ENCODE measurements at places on chromosomes 7 and 10.

DNA sequence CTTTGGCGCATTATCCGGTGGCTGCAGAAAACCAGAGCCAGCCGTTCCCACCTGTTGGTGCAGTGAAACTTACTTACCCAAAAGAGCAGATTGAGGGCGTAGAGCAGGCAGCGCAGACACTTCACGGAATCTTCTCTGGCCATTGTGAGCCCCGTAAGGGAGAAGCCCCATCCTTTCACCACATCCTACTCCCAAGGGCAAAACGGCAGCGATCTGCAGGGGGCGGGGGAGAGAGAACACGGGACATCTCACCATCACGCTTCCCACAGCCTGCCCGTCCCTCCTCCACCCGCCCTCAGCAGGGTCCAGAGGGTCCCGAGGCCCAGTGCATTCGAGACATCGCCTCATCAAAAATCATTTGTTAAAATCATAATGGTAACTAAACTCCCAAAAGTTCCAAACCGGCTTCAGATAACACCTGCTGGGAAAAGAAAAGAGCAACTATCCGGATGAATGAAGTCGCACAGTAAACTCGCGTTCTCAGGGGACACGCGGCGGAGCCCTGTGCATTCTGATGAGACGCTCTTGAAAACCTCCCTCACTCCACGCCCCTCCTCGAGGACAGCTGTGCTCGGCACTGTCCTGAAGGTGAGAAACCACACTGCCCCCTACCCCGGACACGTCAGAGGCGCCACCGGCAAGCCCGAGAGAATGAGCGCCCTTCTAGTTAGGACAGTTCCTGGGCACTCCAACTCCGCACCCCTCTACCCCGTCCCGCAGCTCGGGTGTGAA, 1.2 kb downstream of the TSPAN12 start:
- DNase-seq = peak; percentile 75

- peak; percentile 4 for DNase-seq
Measured at GRCh38 chr10:43689618-43689954, 40.9 kb upstream of the ZNF32 start.

DNA sequence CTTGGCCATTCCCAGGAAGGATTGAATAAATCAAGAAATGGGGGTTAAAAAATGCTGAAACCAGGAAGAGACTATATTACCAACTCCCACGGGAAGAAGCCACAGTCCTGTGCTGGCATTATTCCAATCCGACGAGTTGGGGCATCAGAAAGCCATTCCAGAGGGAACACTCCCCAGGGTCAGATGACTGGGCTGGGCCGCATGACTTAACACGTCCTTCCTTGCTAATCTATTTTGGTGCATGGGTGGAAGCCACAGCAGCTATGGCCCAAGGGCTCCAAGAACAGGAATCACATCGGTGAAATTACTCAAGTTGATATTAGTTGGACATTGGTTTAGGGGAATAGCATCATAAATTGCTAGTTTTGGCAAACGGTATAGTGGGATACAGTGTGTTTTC, 592.9 kb upstream of the NRP1 start:
- no peak for DNase-seq

- no peak for DNase-seq
Measured at GRCh38 chr10:30625080-30625479, 4.5 kb downstream of the LYZL2 start.

DNA sequence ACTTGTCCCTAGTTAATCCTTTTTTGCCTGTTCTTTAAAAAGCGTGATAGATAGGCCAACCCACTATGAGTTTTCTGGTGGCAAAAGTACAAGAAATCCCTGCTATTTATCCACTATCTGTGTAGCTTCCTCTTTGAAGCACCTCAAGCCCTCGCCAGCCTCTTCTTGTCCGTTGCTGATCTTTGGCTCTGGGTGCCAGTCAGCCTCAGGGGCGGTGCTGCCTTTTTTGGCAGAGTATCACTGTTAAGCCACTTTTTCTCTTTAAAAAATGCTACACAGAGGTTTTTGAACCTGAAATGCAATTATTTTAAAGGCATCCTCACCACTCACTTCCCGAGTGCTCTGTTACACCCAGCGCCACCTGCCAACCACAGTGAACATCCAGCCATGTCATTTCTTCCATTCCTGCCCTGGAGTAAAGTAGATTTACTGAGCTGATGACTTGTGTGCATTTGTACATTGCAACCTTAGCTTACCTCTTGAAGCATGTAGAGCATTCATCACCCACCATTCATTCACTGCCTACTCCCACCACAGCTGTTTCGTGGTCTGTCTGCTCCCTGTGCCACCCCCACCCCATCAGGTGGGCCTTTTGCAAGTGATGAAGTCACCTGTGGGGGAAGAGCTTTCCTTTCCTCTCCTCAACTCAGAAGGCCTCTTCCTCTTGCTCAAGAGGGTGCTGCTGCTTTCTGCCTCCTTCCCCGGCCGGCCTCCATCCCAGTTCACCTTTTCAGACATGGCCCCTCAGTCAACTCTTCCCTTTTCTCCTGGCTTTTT, 414.2 kb upstream of the GALNT17 start:
- no peak for DNase-seq

DNA sequence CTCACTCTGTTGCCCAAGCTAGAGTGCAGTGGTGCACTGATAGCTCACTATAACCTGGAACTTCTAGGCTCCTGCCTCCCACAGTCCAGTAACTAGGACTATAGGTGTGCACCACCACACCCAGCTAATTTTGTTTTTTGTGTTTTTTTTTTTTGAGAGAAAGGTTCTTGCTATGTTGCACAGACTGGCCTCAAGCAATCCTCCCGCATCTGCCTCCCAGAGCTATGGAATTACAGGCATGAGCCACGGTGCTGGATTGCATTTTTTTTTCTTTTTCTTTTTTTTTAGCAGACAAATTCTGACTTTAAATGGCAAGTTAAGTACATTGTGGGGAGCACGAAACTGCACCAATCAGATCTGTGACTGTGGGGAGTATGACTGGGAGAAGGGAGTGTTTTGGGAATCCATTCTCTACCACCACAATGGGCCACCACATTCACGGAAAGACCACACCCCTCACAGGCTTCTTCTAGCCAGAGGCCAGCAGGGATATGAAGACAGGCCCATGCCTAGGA, 58.1 kb upstream of the MSMB start:
- no peak for DNase-seq

DNA sequence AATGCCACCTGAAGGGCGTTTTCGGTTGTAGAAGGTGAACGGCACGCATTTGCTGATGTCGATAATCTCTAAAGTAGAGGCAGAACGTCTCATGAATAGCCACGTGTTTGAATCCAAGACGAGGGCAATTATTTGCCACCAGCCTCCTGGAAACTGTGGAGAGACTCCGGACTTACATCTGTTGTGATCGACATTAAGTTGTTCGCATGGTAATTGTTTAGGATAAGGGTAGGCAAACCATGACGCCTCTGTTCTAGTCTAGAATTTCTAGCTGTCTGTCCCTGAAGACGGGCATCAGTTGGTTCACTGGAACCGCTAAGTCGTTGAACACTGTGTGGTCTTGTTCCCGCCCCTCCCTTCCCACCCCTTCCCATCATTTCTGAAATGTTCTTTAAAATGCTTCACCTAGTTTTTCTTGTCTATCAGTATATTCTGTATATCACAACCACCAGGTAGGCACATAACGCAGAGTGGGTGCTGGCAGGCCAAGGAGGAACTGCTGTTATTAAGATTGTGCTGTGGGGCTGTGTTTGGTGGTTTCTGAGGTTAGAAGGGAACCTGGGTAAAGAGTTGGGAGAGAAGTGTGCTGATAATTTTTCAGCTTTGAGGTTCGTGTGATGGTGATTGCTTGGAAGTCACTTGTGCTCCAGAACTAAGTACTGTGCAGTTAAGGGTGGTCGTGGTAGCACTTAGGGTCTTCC, 1.2 kb downstream of the UBE3C start:
- peak; percentile 11 for DNase-seq

DNA sequence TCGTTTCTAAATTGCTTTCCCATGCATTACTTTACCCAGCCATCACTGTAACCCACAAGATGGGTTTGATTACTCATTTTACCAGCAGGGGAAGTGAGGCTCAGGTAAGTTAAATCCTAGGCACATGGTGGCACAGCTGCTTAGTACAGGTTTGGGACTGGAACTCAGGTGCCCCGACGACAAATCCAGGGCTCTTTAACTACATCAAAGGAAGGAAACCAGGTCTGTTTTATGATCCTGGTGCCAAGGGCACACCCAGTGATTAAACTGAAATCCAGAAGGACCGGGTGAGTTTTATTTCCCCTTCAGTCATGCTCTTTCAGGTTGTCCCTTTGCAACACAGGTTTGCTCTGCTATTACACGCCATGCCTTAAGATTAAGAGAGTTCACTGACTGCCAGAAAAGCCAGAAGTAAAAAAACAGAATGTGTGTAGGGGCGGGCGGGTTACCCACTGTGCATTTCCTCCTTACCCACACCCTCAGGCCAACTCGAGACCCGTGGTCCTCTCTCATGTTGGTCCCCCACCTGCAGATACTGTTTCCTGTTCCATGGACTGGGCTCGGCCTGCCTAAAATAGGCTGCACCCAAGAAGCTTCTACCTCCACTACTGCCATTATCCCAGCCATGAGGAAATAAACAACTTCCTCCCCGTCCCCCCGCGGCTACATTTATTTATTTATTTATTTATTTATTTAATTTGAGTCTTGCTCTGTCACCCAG, 55.1 kb upstream of the KDM7A start:
- no peak for DNase-seq

All from NCI-H524 (cell line).